Activated naive CD4-positive, alpha-beta T cell treated with anti-CD3 and anti-CD28 coated beads, Interleukin-2, amount 50 U/mL, for 16 hours (primary cell): ENCODE measurements at places on chromosomes 5 and 9.

GRCh38 chr5:132813599-132814502 lies 749 bp downstream of the SOWAHA start:
- DNase-seq, result peak; percentile 38

DNA sequence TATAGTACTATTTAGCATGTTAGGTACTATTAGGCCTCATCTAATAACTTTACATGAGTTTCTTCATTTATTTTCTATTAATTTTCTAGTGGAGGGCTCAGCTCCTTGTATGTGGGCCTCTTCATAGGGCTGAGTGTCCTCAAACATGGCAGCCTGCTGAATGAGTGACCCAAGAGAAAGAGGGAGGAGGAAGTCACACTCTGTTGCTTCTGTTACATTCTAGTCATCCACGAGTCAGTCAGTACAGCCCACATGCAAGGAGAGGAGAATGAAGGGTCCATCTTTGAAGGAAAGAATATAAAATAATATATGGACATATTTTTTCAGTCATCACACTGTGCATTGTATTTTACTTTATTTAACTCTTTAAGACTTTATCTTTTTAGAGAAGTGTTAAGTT lies 66.6 kb upstream of the NR3C1 start:
- no peak for DNase-seq

DNA sequence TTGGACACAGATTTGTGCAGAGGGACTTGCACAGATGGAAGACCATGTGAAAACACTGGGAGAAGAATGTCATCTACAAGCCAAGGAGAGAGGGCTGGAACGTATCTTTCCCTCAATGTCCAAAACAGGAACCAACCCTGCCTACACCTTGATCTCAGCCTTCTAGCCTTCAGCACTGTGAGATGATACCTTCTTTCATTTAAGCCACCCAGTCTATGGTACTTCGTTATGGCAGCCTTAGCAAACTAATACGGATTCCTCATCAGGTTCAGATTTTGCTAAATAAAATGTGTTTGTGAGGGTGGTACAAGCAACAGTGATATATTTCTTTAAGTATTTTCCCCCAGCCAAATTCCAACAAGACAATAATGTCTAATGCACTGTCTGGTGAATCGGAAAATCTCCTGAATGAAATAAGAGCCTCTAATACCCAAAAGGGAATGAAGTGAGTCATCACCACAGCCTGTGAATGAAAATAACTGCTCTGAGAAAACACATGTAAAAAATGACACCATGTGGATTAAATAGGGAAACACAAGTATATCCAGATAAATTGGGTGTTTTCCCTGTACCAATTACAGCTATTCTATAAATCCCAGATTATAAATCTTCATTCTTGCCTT lies 182.8 kb upstream of the TARS1 start:
- DNase-seq, result no peak

DNA sequence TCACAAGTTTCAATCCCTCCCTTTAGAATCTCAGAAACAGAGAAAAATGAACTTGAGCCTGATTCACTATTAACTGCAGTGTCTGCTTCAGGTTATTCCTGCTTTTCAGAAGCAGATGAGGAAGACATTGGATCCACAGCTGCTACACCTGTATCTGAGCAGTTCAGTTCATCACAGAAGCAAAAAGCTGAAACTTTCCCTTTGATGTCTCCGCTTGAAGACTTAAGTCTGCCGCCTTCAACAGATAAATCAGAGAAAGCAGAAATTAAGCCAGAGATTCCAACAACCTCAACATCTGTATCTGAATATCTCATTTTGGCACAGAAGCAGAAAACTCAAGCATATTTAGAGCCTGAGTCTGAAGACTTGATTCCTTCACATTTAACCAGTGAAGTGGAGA lies 42.1 kb downstream of the CMYA5 start:
- no peak for DNase-seq

DNA sequence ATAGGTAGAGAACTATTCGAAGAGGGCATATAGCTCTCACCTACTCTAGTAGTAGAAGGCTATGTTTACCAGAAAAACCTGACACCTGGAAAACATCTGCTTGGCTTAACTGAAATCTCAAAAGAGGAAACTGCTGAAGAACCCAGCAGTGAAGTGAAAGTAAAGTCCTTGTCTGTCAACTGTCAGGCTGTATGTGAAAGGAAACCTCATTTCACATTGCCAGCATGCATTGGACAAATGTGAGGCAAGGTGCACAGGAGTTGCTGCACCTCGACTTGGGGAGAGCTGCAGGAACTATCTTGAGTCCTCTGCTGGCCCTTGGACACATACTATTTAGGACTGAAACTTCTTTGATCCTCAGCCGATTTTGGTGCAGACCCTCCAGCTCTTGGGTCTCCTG lies 53.3 kb downstream of the NREP start:
- DNase-seq, result no peak

DNA sequence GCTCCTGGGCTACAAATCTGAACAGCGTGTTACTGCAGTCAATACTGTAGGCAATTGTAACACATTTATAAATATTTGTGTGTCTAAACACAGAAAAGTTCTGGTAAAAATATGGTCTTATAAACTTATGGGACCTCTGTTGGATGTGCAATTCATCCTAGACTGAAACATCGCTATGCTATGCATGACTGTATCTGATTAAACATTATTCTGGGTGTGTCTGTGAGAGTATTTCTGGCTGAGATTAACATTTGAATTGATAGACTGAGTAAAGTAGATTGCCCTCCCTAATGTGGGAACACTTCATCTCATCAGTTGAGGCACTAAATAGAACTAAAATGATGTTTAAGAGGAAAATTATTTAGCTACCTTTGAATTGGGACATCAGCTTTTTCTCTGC lies 24.3 kb upstream of the PRDM9 start:
- DNase-seq, result no peak

- DNase-seq, result no peak
Observed at GRCh38 chr9:87568401-87568800, 70.7 kb downstream of the DAPK1 start.

DNA sequence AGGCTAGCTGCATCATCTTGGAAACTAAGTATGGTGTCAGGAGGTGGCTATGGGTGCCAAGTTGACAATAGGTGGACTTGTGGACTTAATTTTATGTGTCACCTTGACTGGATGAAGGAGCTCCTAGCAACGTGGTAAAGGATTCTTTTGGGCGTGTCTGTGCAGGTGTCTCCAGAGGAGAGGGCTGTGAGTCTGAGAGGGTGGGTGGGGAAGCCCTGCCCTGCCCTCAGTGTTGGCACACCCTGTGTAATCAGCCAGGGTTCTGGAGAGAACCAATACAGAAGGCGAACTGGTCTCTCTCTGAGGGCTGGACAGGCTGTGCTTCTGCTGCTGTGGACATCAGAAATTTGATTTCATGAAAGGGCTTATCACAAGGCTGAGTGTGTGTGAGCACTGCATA lies 61.0 kb downstream of the GTF3C4 start:
- no peak for DNase-seq
